Activated T-helper 1 cell treated with anti-CD3 and anti-CD28 coated beads, Interleukin-2, amount 50 U/mL, for 16 hours (primary cell): ENCODE measurements at places on chromosomes 12 and 14.

GRCh38 chr14:104368751-104369100, 210.8 kb upstream of the C14orf180 start:
- DNase-seq = no peak

DNA sequence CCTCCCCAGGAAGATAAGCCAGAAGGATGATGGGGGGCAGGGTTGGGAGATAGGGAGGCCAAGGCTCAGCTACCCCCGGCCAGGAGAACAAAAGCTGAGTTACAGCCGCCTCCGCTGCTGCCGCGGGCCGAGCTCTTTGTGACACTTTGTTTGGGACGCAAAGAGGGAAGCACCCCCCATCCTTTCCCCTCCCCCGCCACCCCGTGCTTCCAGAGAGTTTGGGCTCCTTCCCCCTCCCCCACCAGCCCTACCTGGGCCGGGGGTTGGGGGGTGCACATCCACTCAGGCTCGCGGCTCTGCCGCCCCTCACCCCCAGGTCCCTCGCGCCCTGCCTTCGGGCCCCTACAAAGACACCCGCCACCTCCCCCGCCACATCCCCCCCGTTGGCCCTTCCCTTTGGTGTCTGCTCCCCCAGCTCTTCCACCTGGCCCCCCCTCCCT, 799 bp downstream of the ZNF219 start:
- no peak for DNase-seq

DNA sequence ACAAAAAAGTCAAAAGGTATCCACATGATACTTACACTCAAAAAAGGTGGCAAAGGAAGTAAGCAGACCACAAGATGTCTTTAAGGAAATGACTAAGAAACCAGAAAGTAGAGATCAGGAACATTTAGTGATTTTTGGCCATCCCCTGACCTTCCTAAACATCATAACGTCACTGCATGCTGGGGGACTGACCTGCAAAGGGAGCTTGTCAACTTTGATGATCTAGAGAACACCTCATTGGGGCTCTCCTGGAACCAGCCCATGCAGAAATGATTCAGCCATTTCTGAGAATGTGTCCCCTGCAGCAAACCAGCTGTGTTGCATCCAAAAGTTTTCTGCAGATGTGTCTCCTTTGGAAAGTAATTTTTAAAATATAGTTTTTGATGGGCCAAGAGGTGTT, 152.2 kb upstream of the RASSF8 start:
- DNase-seq = no peak

GRCh38 chr12:75908961-75909605, 122.5 kb downstream of the PHLDA1 start:
- DNase-seq = no peak

GRCh38 chr12:45988264-45988663, 2.1 kb downstream of the SCAF11 start:
- no peak for DNase-seq

DNA sequence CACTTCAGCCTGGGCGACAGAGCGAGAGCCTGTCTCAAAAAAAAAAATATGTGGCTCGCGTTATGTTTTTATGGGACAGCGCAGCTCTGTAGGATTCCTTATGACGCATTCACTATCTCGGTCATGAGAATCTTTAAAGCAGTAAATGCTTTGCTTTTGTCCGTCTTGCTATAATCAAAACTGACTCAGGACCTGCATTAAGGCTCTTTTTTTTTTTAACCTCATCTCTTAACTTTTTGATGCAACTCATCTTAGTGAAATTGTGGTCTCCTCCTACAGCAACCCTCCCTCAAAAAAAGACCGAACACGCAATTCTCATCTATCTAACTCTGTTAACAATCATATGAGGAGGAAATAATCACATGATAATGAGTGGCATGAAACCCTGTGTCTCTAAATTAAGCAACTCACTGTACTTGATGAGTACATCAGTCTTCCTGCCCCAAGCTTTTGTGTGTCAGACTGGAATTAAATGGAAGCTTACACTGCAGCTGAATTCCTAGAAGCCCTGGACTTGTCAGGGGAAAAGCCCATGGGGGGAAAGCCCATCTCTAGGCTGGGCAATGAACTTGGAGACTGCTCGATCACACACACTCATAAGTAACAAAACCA, 4.3 kb downstream of the P2RX4 start:
- no peak for DNase-seq

DNA sequence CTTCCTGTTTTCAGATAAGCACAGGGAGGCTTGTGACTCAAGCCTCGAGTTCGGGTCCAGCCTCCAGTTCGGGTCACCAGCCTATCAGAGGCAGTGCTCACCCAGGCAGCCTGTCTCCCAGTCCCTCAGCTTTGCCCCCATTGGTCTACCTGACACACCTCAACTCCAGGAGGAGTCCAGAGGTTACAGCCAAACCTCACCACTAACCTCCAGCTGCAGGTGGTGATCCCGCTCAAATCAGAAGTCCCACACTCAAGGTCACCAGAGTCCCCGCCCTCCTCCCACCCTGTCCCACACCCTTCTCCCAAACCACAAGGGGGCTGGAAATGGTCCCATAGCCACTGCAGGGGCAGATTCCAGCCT, 42.1 kb downstream of the KDM2B start:
- DNase-seq = no peak

- DNase-seq = no peak
Measured at GRCh38 chr12:65624554-65625086, 199.7 kb upstream of the HMGA2 start.

DNA sequence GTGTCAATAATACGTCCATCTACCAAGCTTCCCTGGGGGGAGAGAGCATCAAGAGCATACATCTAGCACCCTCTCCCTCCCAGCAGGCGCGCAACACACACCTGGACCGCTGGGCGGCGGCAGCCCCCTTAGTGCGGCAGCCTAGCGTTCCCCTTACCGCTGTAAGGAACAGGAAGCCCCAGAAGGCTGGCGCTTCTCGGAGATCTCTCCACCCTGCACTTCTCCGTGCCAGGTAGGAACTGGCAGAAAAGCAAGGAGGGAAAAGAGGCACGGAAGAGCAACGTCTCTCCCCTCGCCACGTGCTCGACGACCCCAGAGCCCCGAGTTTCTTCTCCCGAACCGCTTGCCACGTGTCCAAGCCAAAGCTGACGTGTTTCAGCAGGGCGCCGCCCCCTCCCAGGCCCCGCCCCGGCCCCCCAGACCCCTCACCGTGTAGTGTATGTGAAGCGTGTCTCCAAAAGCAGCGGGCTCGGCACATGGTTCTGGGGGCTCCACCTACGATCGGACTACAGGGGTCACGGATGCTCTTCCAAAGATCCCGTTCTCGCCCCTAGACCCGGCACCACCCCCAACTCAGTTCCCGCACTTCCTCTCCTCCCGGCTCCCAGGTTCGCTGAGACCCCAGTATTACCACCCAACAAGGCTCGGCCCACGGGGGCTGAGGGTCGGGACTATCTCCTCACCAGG, 532 bp downstream of the FKBP11 start:
- peak; percentile 64 for DNase-seq

- DNase-seq = no peak
Measured at GRCh38 chr12:5554711-5555110, 122.8 kb downstream of the NTF3 start.

- no peak for DNase-seq
Measured at GRCh38 chr12:67006610-67007009, 262.5 kb upstream of the CAND1 start.

GRCh38 chr12:118827047-118827446, 154.3 kb upstream of the SRRM4 start:
- no peak for DNase-seq

DNA sequence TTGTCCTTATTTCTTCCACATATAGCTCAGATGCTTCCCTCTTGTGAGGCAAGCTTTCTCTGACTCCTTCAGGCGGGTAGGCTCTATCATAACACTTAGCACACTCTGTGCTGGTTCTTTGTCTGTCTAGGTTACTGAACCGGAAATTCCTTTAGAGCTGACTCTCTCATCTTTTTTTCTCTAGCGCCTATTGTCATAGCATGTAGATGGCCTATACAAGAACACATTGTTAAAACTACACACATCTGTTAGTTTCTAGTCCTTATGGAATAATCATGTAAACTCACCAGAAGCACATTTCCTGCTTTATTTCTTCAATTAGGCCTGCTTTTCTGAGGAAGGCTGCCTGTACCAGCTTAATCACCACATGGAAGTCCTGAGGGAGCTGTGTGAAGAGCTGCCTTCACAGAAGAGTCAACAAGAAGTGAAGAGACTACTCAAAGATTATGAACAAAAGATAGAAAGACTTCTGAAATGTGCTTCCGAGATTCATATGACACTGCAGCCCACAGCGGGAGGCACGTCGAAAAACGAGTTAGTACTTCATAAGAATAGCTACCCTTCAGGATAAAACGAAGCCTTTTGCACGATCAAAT, 143.9 kb downstream of the SYNE2 start:
- no peak for DNase-seq

- no peak for DNase-seq
Measured at GRCh38 chr14:56959869-56960268, 149.6 kb upstream of the OTX2 start.

- DNase-seq = peak; percentile 5
Measured at GRCh38 chr12:110619534-110619953, 5.6 kb downstream of the TCTN1 start.

GRCh38 chr12:21774358-21775132, at the start of gene KCNJ8:
Gene KCNJ8 (minus strand): TSS chr12:21774706. CDS start chr12:21773616, 1,090 bp downstream.
- DNase-seq = no peak

DNA sequence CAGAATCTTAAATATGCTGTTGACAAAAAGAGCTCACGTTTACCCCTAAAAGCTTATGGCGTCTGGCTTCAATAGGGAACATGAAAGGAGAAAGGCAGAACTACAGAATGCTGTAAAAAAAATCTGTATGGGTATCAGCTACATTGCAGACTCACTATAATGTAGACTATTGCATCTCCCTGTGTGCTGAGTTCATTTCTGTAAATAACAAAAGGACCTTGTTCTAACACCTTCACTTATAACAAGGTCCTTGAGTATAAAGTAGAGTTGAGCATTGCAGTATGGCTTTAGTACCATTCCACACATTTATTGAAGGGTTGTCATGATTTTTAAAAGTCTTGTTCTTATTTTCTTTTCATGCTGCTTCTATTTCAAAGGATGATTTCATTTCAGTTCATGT, 165.3 kb downstream of the NPAS3 start:
- DNase-seq = no peak

DNA sequence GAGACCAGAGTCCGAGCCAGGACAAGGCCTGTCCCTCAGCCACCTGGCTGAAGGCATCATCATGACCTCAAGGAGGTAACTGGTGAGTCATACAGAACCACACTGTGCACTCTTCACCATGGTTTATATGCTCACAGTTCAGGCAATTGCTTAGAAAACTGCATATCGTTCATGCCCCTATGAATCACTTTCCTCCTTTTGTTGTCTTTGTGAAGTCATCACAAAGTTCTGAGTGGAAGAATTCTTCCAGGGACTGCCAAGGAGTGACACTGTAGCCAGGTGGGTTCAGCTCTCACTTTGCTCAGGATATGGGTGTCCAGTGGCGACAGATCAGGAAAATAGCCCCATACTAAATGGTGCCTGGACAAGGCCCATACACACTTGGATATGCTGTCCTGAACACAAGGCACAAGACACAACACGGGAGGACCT, 92.5 kb downstream of the DPF3 start:
- DNase-seq = no peak

DNA sequence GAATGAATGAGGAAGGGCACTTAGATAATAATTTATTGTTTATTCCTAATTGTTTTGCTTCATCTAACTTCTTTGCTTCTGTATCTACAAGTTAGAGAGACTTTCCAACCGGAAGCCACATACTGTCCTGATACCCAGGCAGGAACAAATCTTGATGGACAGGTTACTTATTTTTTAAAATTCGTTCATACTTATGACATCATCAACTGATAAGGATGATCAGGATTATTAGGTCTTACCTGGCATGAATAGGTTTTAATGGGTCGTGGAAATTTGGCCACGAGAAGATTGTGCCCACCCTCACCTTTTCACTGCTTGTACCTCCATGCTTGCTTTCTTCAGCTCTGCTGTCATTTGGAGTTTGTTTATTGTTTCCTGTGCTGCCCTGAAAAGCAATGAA, 39.3 kb downstream of the SNRPF start:
- no peak for DNase-seq

DNA sequence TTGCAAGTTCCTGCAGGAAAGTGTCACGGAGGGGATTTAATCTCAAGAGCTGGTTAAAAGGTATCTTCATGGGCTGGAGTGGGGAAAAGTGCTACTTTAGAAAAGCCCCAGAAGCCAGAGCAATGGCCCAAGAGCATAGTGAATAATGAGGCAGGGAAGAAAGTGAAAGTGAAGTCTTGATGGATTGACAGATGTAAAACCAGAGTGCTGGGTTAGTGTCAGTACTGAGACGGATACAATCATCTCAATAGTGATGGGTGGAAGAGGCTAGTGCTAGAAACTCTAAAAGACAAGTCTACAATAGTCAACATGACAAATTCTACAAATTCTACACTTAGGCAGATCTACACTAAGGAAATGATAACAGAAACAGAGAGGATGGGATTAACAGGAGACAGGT, 68.1 kb downstream of the CIT start:
- no peak for DNase-seq

- DNase-seq = no peak
Measured at GRCh38 chr12:28870839-28871440, 278.1 kb upstream of the FAR2 start.

- DNase-seq = no peak
Measured at GRCh38 chr14:76953311-76953945, 75.1 kb downstream of the IRF2BPL start.

DNA sequence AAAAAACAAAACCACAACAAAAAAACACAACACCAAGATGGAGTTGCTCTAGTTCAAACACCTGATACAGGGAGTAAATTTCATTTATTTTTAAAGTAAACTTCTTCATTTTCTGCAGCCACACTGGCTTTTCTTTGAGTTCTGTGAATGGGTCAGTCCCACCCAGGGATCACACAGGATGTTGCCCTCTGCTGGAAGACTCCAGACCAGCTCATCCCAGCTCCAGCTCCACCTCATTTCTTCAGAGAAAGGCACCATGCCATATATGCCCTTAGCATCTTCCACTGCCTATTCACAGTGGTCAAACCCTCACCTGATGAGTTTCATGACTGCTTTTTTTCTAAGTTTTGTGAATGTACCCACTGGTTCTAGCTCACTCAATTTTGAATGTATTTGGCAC, 8.0 kb downstream of the GLIPR1 start:
- no peak for DNase-seq

DNA sequence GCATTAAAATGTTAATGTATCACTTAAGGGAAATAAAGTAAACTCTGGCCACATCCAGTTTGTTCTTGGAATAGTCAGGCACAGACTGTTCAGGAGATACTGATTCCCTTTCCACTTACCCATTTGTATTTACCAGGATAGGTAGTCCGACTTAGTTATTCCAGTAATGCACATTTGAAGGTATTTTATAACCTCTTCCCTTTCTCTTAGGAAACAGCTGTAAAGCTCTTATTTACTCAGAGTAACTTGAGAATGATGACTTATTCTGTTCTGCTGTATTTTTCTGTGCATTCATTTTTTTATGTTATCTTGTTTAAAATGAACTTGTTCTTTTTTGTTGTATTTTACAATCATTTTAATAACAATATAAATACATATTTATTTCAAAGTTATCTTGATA, 78.0 kb downstream of the METTL25 start:
- DNase-seq = no peak

DNA sequence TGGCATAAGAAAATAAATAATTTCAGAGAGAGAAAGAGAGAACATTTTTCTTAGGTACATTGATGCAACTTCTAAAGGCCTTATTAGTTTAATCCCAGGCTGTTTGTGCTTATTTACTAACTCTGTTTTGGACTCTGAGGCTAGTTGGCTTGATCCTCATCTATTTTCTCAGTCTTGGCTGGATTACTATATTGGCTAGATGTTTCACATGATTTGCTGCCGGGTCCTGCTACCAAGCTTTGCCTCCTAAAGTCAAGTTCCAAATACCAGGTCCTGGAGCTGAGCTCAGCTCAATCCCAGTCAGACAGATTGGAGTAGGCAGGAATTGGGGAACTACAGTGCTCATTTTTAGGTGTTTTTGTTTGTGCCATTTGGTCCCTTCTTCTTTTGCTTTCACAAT, 340.8 kb downstream of the BCAT1 start:
- DNase-seq = no peak
